HFFc6 (cell line): ENCODE measurements at places on chromosomes 2 and 18.
A peak's percentile ranks its signal among the peaks of the same experiment; 100 is the strongest.

GRCh38 chr18:55346961-55347740 is 240.8 kb downstream of the TCF4 start:
- DNase-seq: no peak

DNA sequence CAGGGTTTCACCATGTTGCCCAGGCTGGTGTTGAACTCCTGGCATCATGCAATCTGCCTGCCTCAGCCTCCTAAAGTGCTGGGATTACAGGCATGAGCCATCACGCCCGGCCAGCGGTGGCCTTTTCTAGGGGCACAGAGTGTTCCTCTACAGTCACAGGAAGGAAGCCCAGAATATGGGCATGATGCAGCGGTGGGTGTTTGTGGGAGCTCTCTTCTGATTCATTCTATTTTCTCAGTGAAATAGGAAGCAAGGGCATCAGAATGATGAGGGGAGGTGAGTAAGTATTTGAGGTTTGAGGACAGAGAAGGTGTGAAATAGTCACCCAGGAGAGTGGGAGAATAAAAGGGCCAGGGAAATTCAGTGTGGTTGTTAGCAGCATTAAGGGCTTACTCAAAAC is 70.3 kb upstream of the PSME4 start:
- DNase-seq: no peak

DNA sequence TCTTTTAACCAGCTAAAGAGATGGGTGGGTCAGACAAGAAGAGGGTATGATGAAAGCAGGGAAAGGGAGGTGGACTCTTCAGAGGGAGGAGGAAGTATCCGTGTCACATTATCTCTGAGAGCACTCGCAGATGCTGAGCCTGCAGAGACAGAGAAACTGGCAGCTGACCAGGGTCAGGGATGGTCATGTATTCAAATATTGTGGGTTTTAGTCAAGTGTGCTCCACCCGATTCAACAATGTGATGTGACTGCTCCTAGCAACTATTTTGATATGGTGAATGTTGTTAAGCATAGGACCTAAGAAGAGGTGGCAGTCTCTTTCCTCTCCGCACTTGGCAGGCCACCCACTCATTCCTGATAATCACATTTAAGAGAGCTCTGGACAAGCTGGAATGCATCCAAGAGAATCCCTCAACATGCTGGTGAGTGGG is 1.3 kb upstream of the CLIP4 start:
- peak; percentile 95 for DNase-seq

GRCh38 chr18:54880395-54881105 is 52.3 kb downstream of the RAB27B start:
- DNase-seq: peak; percentile 65

DNA sequence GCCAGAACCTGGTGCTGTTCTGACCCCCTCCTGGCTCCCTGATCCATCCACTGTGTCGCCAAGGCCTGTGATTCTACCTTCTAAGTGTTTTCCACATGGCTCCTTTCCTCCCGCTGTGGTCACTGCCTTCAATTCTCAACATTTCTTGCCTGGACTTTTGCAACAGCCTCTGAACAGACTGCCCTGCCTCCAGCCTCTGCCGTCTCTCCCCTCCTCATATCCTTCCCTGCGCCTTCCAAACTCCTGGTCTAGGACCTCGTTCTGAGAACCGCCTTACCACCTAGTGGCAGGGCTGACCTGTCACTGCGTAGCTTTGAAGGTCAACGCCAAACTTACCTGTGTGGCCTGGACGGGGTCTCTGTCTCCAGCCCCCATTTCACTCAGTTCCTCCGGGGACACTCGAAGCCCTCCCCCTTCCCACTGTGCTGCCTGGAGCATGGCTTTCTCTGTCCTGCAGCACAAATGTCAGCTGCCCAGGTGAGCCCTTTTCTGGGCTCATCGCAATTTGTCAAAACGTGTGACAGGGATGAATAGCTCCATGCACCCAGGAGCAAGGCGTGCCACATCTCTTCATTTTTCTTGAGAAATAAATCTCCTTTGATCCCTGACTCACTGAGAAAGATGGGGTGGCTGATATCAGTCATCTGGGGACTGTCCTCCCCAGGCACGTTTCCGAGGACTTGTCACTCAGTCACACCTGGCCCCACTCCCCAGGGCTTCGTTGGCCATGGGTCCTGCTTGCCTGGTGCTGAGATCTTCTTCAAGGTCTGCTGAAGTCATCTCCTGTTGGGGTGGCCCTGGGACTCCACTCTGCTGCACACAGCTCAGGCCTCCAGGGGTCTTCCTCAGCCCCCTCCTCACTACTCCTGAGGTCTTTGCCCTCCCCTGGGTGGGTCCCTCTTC is 46.7 kb downstream of the LDLRAD4 start:
- no peak for DNase-seq

GRCh38 chr2:66697366-66697765 is 262.4 kb downstream of the MEIS1 start:
- DNase-seq: no peak

GRCh38 chr18:79484661-79485621 is 89.2 kb downstream of the NFATC1 start:
- peak; percentile 95 for DNase-seq

DNA sequence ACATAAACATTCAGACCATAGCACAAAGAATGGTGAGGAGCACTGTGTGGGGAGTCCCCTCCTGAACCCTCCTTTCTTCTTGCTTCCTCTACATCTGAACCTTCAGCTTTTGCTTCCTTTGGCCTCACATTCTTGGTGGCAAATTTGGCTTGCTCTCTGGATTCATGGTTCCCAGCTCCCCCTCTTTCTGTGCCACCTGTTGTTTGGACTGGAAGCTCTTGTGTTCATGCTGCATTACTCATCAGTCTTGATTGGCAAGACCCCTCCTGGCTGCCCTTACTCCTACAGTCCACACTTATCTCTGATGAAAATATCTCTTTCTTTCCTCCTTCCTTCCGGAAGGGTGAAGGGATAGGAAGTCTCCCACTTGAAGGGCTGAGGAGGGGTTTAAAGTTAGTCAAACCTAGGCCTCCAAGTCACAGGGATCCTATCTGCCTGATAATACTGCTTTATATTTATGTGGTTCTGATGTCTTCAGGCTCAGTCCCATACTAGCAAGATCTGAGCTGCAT is 70.0 kb downstream of the MYO3B start:
- no peak for DNase-seq

GRCh38 chr2:30577151-30577550 is 130.1 kb downstream of the LCLAT1 start:
- no peak for DNase-seq

- DNase-seq: no peak
Measured at GRCh38 chr2:158407031-158407430, 49.5 kb downstream of the CCDC148 start.

DNA sequence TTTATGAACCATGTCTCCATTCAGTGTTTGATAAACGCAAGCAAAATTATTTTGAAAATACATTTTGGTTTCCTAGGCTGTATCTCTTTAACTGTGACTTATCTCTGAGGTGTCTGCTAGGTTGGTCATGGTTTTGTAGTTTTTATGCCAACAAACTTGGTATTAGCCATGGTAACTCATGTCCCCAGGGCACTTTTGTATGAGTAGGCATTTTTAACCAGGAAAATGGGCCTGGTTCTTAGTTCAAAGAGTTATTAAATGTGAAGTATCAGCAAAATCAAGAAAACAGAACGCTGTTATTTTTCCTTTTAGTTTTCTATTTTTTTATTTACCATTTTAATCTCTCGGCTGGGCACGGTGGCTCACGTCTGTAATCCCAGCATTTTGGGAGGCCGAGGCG is 179.3 kb upstream of the LHCGR start:
- DNase-seq: no peak

DNA sequence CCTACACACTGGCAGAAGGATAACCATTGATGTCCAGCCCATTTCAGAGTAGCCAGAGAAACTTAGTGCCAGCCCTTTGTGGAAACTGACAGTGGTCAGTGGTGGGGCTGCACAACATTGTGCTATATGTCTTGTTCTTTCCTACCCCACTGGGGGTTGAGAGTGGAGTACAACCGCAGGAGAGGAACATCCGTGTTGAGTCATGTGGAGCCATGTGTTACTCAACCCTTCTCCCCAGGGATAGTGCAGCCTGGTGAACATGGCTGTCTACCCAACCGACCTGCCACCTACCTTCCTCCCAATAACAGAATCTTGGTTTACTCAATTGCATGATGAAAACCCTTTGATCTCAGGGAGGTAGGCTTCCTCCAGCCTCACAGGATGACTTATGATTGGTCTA is 65.3 kb upstream of the MAPK4 start:
- DNase-seq: no peak

DNA sequence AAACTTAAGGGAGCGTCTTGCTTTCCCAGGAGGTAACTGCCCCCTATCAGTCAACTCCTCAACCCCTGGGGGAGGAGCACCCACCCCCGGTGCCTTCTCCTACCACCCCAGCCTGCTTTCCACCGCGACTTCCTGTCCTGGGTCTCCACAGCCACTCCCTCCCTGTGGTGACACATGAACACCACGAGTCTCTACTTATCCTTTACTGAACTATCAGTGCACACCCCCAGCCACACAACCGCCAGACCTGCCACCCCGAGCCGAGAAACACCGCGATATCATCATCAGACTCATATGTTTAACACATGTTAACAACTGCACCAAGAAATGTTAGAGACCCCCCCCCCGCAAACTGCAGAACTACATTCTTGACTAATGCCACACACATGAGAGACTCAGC is 43.3 kb downstream of the LONRF2 start:
- DNase-seq: no peak

DNA sequence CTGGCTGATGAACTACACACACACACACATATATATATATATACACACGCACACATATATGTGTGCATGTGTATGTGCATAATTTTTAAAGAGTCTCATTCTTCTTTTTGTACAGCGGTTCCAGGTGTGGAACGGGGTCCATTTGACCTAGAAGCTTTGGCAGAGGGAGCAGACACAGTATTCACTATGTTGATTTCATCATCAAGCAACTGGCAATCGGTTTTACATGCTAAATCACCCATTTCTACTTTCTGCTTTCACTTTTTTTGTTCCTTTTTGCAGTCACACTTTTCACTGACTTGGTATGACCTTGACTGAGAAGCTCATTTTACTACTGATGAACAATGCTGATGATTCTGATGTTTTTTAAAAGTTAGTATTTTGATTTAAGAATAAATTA is 63.0 kb upstream of the PGAP1 start:
- no peak for DNase-seq

- DNase-seq: peak; percentile 26
Measured at GRCh38 chr18:8800876-8801262, 95.5 kb downstream of the MTCL1 start.
